ENCODE measurements at places on chromosomes 7 and 10.

- DNase-seq: no peak
Measured at GRCh38 chr10:100482181-100482833, 19.5 kb downstream of the WNT8B start.

DNA sequence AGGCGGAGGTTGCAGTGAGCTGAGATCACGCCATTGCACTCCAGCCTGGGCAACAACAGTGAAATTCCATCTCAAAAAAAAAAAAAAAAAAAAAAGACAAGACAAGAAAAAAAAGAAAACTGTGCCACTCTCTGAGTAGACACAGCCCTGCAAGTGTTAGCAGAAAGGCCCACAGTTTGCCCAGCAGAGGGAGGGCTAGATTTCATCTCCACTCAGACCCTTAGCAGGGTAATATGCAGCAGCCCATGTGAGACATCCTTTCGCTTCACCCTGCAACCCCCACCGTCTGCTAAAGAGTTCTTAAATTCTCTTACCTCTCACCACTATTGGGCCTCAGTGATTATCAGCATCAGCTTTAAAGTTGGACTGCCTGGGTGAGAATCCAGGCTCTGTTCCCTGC is 38.2 kb downstream of the CTNNA3 start:
- no peak for DNase-seq

DNA sequence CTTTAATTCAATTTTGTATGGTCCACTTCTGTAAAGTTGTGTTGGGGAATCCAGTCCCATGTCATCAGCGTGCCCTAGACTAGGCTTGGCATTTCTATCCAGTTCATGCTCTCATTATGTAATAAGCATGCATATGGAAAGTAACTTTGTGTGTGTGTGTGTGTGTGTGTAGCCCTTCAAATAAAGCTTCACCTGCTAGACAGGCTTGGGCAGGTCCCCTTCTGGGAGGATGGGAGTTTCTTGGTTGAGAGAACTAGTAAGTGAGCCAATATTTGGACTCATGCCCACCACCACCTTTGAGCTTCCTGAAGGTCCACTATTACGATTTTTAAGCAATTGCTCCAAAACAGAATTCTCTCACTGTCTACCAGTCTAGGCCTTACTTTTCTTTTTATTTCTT is 6.9 kb downstream of the BZW2 start:
- DNase-seq: no peak

- DNase-seq: no peak
Measured at GRCh38 chr7:121307021-121307574, 21.7 kb upstream of the WNT16 start.

GRCh38 chr10:44936314-44936975 is 23.2 kb upstream of the RASSF4 start:
- no peak for DNase-seq

GRCh38 chr7:155193716-155194115 is 104.0 kb upstream of the INSIG1 start:
- DNase-seq: no peak

DNA sequence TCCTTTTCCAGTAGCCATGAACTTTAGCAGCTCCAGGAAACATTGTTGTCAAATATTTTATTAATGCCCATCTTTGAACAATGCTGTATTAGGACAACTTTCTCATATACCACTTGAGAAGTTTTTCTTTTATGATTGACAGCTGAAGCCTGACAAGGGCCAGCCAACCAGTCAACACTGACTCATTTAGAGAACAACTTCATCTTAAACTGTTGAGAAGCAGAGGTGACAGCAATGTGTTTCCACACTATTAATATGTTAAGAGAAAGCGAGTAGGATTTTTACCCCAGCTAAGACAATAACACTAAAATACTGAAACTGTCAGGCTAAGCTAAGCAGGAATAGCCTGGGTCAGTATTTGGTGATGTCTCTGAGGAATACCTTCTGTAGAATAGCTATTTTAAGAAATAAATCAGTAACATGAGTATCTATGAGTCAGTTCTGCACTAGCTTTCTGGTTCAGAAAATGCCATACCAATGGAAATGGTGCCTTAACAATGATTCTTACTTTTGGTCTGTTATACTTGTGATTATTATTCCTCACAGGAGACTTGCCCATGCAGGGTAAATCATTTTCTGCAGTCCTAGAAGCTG is 168.8 kb upstream of the POT1 start:
- DNase-seq: no peak

DNA sequence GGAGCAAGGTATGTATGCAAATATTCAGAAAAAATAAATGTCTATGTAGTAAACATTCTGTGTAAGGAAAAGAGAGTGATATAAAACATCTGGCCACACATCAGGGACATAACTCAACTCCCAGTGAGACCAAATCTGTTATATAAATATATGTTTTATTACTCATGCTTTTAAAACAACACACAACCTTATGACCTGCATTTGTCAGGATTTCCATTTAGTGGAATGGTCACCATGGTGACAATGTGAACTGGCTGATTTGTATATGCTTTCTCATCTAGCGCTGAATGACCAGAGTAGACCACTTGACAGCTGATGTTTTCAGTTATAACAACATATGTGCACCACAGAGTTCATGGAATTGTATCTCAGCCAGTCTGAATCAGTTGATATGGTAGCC is 551.7 kb downstream of the HTR7 start:
- no peak for DNase-seq

DNA sequence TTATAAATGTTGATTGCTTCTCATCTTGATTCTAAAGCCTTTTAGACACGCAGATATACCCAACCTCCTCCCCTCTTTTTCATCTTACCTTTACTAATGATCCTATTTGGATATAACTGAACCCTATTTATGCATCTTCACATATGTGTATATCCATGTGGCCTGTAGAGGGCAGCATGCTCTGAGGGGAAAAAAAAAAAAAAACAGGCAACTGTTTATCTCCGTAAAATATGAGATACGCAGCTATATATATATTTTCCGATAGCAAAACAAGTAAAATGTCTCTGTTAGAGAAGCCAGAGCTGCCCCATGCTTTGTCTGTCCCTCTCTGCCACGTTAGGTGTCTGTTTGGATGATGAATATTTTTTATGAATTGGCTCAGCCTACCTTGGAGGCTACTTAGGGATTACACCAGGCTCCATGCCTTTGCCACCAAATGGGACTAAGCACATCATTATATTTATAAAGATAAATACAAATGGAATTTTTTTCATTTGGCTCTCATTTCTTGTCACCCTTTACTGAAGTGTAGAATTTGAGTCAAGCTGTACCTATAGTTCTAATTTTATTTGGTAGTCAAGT is 174.8 kb upstream of the FZD1 start:
- DNase-seq: no peak

Data from cortex of kidney (tissue), 1 donor.